ENCODE measurements at places on chromosomes 11 and 22.

GRCh38 chr11:45771193-45771565 lies 33.8 kb upstream of the SLC35C1 start:
- DNase-seq: peak; percentile 59

- no peak for DNase-seq
Measured at GRCh38 chr11:35276396-35277145, 137.6 kb downstream of the CD44 start.

- DNase-seq: no peak
Measured at GRCh38 chr11:131481303-131481702, 110.9 kb downstream of the NTM start.

- no peak for DNase-seq
Measured at GRCh38 chr11:37264060-37264459, 666.0 kb upstream of the RAG2 start.

- no peak for DNase-seq
Measured at GRCh38 chr11:36452236-36452940, 57.7 kb downstream of the TRAF6 start.

DNA sequence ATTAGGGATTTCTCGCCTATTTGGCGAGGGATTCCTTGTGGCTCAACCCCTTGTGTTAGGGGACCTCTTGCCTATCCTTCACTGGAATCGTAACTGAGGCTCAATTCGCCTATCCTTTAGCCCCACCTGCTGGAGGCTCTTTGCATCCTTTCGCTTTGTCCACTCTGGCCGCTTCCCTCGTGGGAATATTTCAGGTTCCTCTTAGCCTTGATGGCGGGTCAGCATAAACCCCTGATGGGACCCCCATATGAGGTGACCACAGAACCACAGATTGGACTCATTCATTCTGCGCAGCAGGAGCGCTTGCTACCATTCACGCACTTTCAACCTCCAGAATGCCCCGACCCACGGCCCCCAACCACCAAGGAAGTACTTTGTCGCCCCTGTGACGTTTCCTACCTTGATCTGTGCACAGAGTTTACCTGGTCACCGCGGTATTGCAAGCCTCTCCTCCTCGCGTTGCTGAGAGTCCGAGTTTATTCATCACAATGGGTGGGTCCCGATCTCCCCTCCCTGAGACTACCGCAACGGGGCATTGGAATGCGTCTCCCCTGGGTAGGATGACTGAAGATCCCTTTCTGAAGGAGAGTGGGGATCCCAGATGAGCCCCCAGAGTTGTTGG lies at the start of gene OR52N2:
OR52N2 (plus strand) TSS at position 425 of the 622 bp plus-strand sequence. CDS start 11,412 bp downstream, outside the sequence.
- peak; percentile 39 for DNase-seq

GRCh38 chr22:48580481-48580970 lies 1247.1 kb downstream of the BRD1 start:
- DNase-seq: no peak

DNA sequence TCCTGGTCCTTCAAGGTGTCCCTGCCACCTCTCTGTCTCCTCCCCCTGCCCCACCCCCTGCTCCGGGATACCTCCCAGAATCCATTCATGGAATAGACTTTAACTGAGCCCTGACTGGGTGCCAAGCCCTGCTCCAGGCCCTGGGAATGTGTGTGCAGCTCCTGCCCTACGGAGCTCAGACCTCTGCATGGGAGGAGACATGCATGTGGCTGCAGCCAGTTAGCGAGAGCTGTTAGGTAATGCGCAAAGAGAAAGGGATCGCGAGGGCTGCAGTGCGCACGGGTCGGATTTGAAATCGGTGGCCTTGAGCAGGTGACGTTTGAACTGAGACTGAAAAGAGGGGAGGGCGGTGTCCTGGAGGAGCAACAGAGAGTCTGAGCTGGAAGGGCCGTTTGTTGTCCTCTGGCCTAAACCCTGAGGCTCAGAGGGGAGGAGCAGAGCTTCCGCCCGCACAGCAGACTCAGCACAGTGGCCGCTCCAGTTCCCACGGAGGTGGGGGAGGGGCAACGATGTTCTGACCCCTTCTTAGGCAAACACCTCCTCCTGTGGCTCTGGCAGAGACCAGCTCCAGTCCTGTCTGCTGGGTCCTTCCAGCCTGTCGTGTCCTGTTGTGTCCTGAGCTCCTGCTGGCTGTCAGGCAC lies 19.8 kb upstream of the LRRC10B start:
- no peak for DNase-seq

- no peak for DNase-seq
Measured at GRCh38 chr22:49600891-49601431, 226.7 kb downstream of the BRD1 start.

GRCh38 chr11:12799334-12799835 lies 125.2 kb downstream of the TEAD1 start:
- DNase-seq: no peak

DNA sequence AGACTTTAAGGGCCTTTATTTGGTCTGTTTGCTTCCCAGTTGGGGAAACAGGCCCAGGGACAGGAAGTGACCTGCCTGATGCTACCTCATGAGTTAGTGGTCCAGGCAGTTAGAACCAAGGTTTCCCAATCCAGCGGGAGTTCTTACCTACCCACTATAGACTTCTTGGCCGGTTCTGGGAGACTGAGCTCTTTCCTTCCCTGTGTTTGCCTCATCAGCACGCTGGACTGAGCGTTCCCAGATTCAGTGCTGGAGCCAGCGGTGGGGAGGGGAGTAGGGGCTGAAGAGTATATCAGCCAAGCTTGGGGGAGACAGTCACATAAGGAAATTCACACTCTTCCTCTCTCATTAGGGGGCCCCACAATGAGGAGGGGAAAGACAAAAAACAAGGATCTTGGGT lies 27.1 kb downstream of the TIMP3 start:
- DNase-seq: no peak

DNA sequence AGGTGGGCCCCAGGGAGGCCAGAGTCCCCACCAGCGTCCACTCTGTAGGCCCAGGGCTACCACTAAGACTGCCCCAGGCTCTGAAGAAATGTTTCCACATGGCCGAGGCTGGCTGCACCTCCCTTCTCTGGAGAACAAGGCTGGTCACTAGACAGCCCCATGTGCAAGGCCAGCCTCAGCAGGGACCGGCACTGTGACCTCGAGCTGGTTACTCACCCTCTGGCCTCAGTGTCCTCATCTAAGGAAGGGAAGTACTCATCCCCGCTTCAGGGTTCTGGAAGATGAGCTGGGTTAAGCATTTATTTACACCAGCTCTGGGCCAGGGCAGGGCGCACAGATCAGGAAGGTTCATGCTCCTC lies 9.7 kb downstream of the PMM1 start:
- DNase-seq: no peak

- no peak for DNase-seq
Measured at GRCh38 chr22:48182846-48183805, 1420.7 kb downstream of the TBC1D22A start.

DNA sequence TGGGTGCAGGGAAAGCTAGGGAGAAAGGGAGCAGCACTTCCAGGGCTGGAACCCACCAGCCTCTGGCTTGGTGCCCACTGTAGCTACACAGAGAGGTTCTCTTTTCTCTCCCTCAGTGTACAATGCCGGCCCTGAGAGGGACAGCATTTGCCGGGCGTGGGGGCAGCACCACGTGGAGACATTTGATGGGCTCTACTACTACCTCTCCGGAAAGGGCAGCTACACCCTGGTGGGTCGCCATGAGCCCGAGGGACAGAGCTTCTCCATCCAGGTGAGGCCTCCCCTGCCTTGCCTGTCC lies 6.1 kb downstream of the OTOG start:
- no peak for DNase-seq

GRCh38 chr11:113378692-113379091 lies 8.9 kb upstream of the ANKK1 start:
- DNase-seq: no peak

DNA sequence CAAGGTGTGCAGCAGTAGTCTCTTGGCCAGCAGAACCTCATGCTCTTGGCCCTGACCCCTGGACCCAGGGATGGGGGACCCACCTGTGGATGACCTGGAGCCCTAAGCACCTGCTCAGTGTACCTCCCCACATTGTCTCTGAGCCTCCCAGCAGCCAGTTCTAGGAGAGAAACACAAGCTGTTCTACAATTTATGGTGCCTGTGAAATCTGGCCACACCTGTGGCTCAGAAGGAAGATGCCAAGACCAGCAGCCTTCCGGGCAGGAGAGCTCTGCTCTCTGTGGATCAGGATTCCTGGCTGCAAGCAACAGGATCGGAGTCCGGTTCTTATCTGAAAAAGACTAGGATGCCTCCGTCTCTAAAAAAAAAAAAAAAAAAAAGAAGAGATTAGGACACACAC lies 103.6 kb upstream of the ANO1 start:
- no peak for DNase-seq

- DNase-seq: no peak
Measured at GRCh38 chr22:38133331-38133730, 22.8 kb upstream of the BAIAP2L2 start.

DNA sequence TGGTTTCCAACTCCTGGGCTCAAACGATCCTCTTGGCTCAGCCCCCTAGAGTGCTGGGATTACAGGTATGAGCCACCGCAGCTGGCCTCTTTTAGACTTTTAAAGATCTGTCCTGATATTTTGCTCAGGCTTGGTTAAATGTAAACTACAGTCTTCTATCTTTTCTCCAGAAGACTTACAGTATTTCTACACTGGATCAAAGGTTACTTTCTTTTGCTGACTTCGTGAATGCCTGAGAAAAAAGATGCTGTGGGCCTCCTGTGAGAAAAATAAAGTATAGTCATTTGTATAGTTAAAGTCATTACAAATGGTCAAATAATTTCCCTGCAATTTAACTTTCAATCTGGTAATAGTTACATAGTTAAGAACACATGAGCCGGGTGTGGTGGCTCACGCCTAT lies 19.6 kb downstream of the DEPDC5 start:
- no peak for DNase-seq

GRCh38 chr11:16352707-16353106 lies 3.6 kb downstream of the SOX6 start:
- no peak for DNase-seq

- DNase-seq: no peak
Measured at GRCh38 chr22:44387486-44387885, 74.7 kb upstream of the SHISAL1 start.

GRCh38 chr11:65856689-65857499 lies 1.1 kb downstream of the CFL1 start:
- peak; percentile 72 for DNase-seq

- no peak for DNase-seq
Measured at GRCh38 chr11:114275280-114275679, 20.9 kb upstream of the NNMT start.

GRCh38 chr11:109940816-109941215 lies 152.4 kb upstream of the ZC3H12C start:
- no peak for DNase-seq

DNA sequence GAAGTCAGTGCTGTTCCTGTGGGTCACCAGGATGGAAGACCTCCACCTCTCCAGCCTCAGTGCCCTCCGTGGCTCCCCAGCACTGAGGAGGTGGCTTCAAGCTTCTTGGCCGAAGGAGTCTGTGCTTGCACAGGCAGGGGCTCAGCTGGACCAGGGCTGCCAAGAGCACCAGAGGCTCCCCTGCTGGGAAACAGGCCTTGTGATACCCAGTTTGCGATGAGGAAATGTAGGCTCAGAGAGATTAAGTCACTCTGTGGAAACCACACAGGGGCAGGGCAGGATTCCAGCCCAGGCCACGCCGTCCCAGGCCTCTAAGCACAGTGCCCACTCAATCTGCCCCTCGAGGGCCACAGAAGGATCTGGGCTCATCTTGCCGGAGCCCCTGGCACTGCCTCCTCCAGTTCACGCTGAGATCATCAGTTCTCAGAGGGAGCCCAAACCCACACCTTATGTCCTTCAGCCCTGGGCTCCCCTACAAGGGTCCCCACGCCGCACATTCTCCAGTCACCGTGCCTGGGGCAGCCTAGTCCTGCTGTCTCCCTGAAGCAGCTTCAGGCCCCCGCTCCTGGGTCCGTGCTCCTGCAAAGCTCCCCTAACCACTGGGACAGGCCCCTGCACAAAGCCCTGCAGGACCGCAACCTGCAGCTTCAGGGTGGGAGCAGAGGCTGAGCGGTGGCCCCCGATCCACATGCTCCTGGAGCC lies 21.6 kb downstream of the ANO1 start:
- DNase-seq: no peak

DNA sequence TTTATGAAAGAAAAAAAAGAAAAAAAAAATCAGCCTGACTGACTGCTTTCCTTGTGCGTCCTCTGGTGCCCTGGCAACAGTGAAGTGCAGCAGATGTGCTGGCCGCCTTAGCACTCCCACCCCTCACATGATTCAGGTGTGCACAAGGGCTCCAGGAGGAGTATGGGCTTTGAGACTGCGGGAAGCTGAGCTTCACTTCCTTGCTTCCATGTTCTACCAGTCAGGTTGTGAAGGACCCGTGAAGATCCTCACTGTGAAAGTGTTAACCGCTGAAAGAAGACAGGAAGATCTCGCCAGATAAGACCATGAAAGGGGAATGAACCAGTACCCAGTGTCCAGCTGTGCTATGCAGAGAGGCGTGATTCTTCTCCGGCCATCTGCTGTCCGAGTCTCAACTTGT lies 48.2 kb downstream of the HIRA start:
- no peak for DNase-seq

- no peak for DNase-seq
Measured at GRCh38 chr11:33325451-33325850, 68.3 kb downstream of the HIPK3 start.

- DNase-seq: no peak
Measured at GRCh38 chr11:32478277-32478731, 43.0 kb upstream of the WT1 start.

DNA sequence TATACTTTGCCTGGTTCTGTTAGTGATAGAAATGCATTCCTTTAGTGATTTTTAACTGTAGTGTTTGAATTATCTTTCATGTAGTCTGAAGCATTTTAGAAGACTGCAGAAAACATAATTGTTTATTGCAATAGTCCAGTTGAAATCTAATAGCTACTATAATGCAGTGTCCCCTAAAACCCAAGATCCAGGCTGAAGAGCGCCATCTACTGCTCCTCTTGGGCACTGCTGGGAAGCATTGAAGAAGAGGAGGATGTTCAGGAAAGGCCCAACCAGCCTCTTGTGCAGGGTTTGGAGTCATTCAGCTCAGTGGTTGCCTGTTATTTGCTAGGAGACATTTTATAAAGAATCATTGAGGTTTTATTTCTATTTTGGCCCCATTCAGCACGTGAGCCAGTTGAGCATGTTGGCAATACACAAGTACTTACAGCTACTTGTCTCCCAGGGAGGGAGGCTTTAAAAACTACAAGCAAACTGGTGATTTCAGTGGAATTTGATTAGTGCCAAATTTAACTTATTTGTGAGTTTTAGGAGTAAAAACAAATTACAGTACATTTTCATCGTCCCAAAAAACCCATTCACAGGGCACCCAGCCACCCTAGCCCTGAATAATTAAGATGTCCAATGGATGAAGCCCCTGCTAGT lies 74.9 kb upstream of the HORMAD2 start:
- peak; percentile 26 for DNase-seq

DNA sequence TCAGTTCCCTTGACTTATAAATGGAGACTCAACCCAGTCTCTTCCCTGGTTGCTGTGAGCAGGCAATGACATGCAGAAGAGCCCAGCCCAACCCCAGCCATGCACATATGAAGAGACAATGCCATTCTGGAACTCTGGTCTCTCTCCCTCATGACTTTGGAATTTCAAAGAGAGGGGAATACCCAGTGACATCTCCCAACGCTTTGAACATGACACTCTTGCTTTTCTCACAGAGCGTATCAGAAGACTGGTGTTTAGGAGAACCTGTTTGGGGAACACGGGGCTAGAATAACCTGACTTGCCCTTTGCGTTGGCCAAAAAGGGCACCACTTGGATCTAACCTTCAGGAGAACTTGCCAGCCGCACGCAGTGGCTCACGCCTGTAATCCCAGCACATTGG lies 12.9 kb downstream of the RANGAP1 start:
- DNase-seq: no peak

- DNase-seq: no peak
Measured at GRCh38 chr22:27336151-27337090, 465.1 kb downstream of the MN1 start.
